Placental pericyte (primary cell): ENCODE measurements at places on chromosomes 3 and 15. TPM values are rescaled to one million over a fixed set of nuclear protein-coding genes. Genes with fewer than 3 reads are reported as not detected.

The GOLGA6D gene
- total RNA-seq, result not detected in 2 replicates

The IMPG2 gene
- 0.14 and 0.22 TPM in 2 replicates for total RNA-seq

The ZFYVE19 gene
- total RNA-seq, result 20.6 and 25.6 TPM in 2 replicates

The AHSG gene
- not detected in 2 replicates for total RNA-seq

The GOLGA6L7 gene
- not detected in 2 replicates for total RNA-seq

The LRRC31 gene
- not detected in 2 replicates for total RNA-seq

The SOX14 gene
- not detected in 2 replicates for total RNA-seq

The RETNLB gene
- not detected in 2 replicates for total RNA-seq

The FANCD2OS gene
- not detected in 2 replicates for total RNA-seq

The CBLB gene
- 41.8 and 58.9 TPM in 2 replicates for total RNA-seq

The CLDND1 gene
- 142 and 235 TPM in 2 replicates for total RNA-seq

The UBE2Q2 gene
- 47.7 and 62.3 TPM in 2 replicates for total RNA-seq

The C3orf85 gene
- not detected in 2 replicates for total RNA-seq

The CD96 gene
- under 0.01 TPM in 1 of 2 replicates, not detected in the other for total RNA-seq

The SLC12A8 gene
- total RNA-seq, result 11.2 and 184 TPM in 2 replicates

The WNT7A gene
- total RNA-seq, result not detected in 2 replicates

The PARP15 gene
- 0.14 and 0.22 TPM in 2 replicates for total RNA-seq

The ARNT2 gene
- 4.8 and 8.6 TPM in 2 replicates for total RNA-seq

The FRMD5 gene
- total RNA-seq, result 0.88 and 13.5 TPM in 2 replicates

The SCN5A gene
- 0.22 and 1.1 TPM in 2 replicates for total RNA-seq

The HRH1 gene
- total RNA-seq, result 21.5 and 27.8 TPM in 2 replicates

The CACNA1D gene
- under 0.01 TPM in 2 replicates for total RNA-seq

The LARP6 gene
- 40.5 and 211 TPM in 2 replicates for total RNA-seq

The GMPS gene
- 56.9 and 74.0 TPM in 2 replicates for total RNA-seq

The MKRN2 gene
- total RNA-seq, result 44.2 and 45.7 TPM in 2 replicates

The SKOR1 gene
- 0.22 and 0.29 TPM in 2 replicates for total RNA-seq

The NXPE3 gene
- 10.9 and 16.8 TPM in 2 replicates for total RNA-seq

The NLGN1 gene
- total RNA-seq, result 0.44 and 6.7 TPM in 2 replicates

The LIPH gene
- 0.14 TPM in 1 of 2 replicates, not detected in the other for total RNA-seq

The ACSBG1 gene
- not detected in 2 replicates for total RNA-seq

The ZNF770 gene
- 36.8 and 46.4 TPM in 2 replicates for total RNA-seq

The TRAIP gene
- 0.66 and 8.2 TPM in 2 replicates for total RNA-seq

The ARID3B gene
- total RNA-seq, result 4.4 and 6.2 TPM in 2 replicates

The LRTM1 gene
- not detected in 2 replicates for total RNA-seq

The C3orf52 gene
- total RNA-seq, result 11.6 and 18.0 TPM in 2 replicates

The RYR3 gene
- total RNA-seq, result under 0.01 TPM in 1 of 2 replicates, not detected in the other

The NDUFB5 gene
- 62.9 and 94.3 TPM in 2 replicates for total RNA-seq

The LRRC49 gene
- total RNA-seq, result 11.5 and 33.0 TPM in 2 replicates

The KCNMB3 gene
- 0.88 and 1.1 TPM in 2 replicates for total RNA-seq

The TMEM45A gene
- 28.0 and 33.6 TPM in 2 replicates for total RNA-seq

The GOLGA8G gene
- not detected in 2 replicates for total RNA-seq

The TLR9 gene
- total RNA-seq, result not detected in 2 replicates

The NPAP1 gene
- not detected in 2 replicates for total RNA-seq

The SH3GL3 gene
- 0.22 TPM in 1 of 2 replicates, not detected in the other for total RNA-seq

The TNNC1 gene
- total RNA-seq, result 2.0 TPM in 1 of 2 replicates, not detected in the other

The ATP13A5 gene
- not detected in 2 replicates for total RNA-seq

The ECT2 gene
- total RNA-seq, result 11.2 and 94.8 TPM in 2 replicates

The DPH6 gene
- 15.8 and 16.0 TPM in 2 replicates for total RNA-seq

The TTC14 gene
- total RNA-seq, result 30.4 and 34.4 TPM in 2 replicates
